ENCODE measurements at places on chromosomes 11 and 22.

GRCh38 chr11:26649884-26650283, 72.0 kb downstream of the SLC5A12 start:
- DNase-seq = peak; percentile 60

- DNase-seq = no peak
These were observed 404.1 kb downstream of the TBC1D22A start for GRCh38 chr22:47166446-47167016.

DNA sequence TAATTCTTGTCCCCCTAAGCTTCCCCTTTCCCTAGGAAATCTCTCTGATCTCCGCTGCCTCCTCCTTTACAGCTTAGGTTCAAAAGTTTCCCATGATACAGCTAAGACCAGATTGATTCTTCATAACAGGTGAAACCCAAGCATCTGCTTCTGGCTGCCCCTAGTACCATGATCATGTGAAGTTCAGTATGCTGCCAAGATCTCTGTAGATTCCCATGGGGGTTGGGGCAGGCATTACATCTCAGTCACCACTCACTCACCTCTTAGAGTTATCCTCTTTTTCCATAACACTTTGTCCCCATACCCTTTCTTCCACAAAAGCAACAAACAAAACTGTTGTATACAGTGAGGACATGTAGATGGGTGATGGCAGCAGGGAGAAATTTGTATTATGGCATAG, 44.0 kb downstream of the RRP8 start:
- no peak for DNase-seq

DNA sequence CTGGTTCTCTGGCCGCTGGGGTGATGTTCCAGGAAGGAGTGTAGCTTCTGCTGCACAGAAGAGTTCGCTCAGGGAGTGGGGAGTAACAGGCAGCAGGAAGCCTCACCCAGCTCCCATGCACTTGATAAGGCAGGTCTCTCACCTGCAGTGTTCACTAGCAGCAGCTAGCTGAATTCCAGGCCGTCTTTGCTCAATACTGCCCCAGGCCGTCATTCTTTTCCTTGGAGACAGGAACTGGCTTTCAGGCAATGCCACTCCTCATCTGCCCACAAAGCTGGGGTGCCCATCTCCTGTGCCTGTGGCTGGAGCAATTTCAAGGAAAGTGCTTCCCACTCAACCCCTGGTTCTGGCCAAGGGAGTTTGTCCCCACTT, 66.1 kb downstream of the ARHGAP42 start:
- DNase-seq = no peak

DNA sequence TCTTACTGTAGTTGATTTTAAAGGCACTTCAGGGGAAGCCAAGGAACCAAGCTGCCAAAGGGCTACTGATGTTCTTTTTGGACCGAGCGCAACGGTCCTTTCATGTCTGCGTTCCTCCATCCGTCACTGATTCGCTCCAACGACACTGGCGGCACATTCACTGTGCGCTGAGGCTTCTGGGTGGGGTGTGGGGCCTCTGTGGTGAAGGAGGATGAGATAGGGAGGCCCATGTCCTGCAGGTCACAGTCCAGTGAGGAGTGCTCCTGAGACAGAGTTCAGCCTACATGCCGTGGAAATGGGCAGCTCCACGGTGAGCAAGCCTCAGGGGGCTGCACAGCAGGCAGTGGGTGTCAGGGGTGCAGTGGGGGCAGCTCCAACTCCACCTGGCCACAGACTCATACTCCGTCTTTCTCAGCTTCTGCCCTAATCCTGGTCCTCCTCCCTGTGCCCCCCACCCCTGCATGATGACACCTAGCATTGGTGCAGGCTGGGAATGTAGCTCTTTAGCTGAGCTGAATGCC, 87.8 kb upstream of the SHANK2 start:
- DNase-seq = no peak

DNA sequence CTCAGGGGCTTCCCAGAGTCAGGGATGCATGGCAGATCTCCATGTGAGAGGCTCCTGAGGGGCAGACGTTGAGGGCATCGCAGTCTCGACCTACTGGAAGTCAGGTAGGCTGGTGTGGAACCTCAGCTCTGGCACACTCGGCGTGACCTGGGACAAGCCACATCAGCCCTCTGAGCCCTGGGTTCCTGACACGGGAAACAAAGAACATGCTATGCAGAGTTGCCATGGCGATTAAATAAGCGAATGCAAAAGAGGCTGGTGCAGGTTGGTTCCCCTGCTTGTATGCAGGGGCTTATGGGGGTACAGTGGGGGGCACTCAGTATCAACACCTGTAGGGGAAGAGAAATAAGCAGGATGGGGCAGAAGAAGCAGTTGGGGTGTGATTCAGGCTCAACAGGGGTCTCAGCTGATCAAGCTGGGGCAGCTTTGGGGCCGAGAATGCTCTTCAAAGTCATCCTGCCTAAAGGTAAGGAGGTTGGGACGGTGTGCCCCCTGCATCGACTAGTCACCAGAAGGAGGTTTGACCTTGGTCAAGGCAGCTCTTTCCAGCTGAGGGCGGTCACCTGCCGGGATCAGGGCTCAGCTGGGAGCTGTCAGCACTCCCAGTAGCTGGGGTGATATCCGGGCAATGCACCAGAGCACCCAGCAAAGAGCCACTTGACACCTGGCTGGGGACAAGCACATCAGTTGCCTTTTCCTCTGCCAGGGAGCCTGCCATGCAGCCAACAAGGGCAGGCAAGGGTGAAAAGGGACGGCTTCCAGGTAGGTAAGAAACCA, 442.7 kb downstream of the MIAT start:
- DNase-seq = no peak

DNA sequence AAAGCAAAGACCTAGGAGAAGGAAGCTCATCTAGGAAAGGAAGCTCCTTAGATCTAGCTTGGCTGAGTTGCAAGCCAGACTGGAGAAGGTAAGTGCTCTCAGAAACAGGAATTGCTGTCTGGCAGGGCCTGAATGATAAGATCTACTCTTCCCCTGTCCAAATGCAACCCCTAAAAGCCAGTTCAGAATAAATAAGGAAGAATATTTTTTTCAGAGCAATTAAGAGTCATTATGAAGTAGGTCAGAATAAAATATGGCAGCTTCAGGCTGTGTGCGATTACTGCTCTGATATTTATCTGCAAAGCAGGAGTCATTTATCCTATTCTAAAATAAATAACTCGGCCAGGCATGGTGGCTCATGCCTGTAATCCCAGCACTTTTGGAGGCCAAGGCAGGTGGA, 82.1 kb downstream of the PIWIL4 start:
- no peak for DNase-seq

DNA sequence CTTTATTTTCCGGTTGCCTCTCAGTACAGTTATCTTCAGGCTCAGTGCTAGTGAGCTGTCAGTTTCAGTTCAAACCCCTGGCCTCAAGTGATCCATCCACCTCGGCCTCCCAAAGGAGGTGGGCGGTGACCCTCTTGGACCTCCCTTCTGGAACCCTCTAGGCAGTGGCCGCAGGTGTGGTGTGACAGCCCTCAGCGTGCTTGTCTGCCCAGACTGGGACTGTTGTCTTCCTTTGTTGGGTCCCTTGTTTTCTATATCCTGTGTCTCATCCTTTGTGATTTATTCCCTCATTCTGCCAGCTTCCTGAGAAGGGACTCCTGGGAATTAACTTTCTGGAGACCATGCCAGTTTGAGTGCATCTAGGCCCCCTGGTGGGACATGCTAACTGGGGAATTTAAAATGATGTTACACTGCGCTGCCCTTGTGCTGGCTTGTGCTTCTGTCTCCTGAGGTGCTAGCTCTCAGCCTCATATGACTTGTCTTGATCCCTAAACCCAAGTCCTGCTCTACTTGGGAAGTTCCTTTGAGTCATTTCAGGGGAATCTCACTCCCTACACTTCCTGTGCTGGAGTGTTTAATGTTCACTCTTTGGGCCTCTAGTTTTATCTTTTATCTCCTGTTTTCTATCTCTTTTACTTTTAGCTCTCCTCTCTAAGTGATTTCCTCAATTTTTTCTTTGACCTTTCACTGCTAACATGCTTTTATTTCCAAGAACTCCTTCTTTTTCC, 19.4 kb downstream of the MED15 start:
- no peak for DNase-seq

- DNase-seq = no peak
These were observed 34.9 kb upstream of the OR10G7 start for GRCh38 chr11:124075841-124076651.

All from OCI-LY7 (cell line).